ENCODE measurements at places on chromosomes 11 and 22.

- no peak for DNase-seq
Observed at GRCh38 chr11:2796508-2797113, 89.0 kb downstream of the CDKN1C start.

DNA sequence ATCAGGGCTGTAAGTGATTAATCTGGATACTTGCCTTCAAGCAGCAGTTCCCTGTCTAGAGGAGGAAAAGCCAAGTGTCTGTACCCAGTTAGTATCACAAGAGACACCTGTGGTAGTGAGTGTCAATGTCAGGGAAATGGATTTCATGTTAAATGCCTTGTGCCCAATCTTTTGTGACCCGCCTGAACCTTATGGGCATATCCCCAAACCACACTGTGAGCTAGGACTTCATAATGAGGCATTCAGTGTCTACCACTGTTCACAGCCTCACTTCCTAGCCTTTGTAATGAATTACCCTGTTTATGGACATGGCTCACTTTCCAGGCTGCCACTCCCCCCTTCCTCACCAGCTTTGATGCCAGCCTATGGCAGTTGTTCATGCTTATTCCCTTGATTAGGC, 125.1 kb downstream of the TRIM44 start:
- no peak for DNase-seq

DNA sequence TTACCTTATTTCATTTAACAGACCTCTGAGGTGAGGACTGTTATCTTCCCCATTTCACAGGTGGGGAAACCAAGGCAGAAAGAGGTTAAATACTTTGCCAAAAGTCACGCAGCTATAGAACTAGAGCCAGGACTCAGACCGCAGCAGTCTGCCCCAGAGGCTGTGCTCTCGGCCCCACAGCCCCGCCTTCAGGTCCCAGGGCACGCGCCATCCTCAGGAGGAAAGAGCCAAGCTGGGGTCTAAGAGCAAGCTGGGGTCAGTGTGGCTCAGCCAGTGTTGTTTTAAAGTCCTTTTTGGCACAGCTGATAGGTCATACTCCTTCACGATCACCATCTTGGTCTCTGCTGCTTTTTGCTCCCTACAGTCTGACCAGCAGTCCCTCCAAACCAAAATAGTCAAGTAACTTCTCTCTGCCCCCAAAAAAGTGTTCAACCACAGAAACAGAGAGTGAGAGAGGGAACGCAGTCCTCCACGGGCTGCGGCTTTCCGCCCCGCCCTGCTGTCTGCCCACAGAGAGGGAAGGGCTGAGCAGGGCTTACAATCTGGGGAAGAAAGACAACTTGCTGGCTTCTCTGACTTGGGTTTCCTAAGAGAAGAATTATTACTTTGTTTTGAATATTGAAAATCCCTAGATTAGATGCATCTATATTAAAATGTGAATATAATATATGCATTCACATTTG, 137.2 kb upstream of the OPCML start:
- no peak for DNase-seq

DNA sequence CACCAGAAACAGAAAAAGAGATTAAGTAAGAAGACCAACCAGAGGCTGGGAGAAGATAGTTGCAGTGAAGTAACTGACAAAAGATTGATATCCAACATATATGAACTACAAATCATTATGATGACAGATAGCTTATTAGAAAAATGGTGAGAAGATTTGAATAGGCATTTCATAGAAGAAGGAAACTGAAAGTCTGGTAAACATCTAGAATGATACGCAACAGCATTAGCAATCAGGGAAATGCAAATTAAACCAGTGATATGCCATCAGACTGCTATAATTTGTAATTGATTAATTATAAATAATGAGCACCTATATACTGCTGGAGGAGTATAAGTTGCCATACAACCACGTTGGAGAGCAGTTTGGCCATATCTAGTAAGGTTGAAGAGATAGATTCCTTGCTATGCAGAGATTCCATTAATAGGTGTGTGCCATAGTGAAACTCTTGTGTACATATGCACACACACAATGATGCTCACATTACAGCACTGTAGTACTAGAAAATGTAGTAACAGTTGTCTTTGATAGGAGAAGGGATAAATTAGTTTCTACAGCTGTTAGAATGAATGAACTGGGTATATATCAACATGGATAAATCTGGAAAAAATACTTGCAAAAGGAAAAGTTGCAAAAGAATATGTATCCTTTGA, 20.5 kb downstream of the RNF169 start:
- DNase-seq = no peak

DNA sequence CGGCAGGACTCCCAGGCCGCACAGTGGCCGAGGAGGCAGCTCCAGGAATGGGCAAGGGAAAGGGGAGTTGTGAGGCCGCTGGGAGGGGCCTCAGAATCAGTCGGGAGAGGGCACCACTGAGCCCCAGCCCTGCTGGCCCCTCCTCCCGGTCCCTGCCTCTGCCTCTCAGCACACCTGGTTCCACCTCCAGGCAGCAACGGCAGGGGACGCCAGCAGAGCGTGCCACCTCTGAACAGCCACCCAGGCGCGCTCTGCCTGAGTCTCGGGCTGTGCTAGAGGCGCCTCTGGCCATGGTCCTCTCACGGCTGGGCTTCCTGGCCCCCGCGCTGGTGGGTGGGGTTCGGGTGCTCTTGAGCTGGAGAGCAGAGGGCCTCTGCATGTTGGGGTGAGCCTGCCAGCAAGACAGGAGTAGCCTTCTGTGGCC, 33.0 kb downstream of the MOB2 start:
- DNase-seq = no peak
